HEK293T (cell line): ENCODE measurements at places on chromosomes 7 and 10.

DNA sequence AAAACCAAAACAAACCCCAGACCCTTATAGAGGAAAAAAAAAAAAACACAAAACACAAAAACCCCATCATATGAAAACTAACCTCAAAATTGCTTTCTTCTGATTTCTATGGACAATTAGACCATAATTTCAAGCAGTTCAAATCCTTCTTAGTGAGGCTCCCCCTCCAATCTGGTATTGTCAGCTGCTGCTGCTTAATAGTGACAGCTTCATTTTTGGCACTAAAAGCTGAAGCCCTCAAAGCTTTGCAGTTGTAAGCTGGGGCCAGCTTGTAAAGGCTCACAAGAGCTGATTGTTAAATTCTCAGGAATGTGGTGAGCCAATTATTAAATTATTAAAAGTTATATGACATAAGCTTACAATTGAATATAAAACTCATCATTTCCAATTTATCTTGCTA, 21.9 kb downstream of the ATXN7L1 start:
- no peak for DNase-seq

DNA sequence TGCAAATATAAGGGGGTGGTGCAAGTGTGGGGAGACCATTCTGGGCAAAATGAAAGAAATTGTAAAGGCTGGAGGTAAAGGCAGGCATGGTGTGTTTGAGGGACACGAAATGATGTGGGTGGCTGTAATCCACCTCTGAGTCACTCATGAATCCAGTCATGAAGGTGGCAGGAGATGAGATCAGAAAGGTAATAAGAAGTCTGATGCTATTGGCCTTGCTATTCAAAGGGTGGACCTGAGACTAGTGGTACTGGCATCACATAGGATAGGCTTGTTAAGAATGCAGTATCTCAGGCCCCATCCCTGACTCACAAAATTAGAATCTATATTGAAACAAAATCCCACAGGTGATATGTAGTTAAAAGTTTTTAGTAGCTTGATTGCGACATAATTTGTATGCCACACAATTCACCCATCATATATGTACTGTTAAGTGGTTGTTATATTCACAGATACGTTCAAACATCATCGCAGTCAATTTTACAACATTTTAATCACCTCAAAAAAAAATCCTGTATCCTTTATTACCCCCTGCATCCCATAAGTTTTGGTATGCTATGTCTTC, 85.6 kb downstream of the ST8SIA6 start:
- no peak for DNase-seq

DNA sequence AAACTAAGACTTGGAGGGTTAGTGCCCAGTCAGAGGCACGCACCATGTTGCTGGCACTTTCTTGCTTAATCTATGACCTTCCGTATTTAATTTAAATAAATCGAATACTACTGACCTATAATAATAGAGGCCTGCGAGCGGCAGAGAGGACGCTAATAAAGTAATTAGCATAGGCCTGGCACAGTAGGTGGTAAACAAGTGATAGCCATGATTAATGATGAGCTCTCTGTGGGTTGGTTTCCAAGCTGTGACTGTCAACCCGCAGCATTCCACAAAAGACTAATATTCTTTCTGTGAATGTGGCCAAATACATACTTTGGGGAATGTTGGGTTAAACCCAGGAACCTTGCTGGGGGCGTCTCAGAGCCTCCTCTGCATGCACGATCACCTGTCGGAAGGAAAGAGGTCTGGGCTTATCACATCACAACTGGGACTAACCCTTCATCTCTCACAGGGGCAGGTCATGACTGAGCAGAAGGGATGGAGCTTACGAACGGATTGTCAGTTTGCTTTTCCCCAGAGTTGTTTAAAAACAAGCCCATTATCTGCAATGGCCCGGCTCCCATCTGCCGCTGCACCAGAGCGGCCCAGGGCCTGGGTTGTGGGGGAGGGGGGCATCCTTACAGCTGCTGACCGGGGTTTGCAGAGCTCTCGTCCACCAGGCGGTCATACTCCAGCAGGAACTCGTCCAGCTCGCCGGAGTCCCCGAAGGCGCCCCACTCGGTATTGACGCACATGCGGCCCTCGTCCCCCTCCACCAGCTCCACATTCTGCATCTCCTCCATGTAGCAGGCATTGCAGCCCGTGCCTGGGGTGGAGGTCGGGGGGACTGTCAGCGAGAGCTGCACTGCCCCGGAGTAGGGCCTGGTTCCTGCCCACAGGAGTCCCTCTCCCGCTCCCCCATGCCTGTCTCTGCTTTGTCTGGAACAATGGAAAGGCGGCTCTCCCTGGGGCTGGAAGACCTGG, 6.2 kb upstream of the MYL7 start:
- no peak for DNase-seq

- DNase-seq: no peak
Measured at GRCh38 chr7:108046952-108047506, 44.1 kb upstream of the LAMB1 start.

DNA sequence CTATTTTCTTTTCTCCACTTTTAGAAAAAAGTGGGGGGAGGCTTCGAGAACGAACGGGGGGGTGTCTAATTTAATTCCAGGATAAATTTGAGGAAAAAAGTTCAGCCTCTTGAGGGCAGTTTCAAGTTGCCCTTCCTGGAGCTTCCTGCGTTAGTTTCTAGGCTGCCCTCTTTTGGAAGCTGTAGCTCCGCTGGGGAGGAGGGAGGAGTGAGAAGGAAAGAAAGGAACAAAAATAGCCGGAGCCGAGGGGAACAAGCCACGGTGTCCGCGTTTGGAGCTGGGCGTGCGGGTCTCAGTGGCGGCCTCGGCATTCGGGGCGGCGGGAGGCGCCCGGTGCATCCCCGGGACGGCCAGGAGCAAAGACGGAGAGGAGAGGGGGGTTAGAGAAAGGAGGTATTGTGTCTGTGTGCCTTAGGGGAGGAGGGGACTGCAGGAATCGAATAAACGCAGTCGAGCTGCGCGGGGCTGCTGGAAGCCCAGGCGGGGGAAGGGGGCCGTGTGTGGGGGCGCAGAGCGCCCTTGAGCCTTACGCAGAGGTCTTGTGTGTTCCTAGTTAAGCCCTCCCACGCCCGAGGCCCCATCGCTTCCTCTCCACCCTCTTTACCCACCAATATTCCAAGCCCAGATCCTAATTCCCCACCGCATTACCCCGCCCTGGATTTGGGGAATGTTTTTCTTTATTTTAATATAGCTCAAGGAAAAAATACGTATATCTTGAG, 2.0 kb upstream of the TNRC18 start:
- DNase-seq: no peak

DNA sequence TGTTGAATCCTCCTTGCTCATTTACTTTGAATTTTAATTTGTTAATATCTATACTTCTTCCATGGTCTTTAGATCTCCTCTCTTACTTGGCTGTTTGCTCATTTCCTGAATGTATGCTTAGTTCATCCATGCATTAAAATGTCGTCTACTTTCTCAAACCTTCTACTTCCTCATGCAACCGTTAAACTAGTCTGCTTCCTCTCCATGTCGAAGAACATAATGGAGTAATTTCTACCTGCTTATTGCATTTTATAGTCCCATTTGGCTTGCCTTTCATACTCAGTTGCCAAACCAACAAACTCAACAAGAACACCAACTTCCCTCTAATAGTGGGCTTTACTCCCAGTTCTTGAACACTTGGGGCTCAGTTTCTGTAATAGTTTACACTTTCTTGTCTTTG, 43.8 kb upstream of the SEMA3D start:
- no peak for DNase-seq

- no peak for DNase-seq
Measured at GRCh38 chr10:538895-539294, 150.6 kb downstream of the DIP2C start.

DNA sequence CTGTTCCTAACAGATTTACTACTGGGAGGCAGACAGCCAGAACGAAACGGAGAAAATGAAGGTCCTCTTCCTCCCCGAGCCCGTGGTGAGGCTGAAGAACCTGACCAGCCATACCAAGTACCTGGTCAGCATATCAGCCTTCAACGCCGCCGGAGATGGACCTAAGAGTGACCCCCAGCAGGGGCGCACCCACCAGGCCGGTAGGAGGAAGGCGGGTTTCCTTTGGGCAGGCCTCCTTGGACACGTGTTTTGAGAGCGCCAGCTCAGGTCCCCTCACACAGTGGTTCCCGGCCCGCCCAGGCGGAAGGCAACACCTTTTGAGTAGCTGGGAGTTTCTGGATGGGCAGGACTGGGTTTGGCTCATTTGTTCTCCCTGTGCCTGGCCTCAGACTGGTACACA, 474.0 kb upstream of the FOXK1 start:
- DNase-seq: no peak

DNA sequence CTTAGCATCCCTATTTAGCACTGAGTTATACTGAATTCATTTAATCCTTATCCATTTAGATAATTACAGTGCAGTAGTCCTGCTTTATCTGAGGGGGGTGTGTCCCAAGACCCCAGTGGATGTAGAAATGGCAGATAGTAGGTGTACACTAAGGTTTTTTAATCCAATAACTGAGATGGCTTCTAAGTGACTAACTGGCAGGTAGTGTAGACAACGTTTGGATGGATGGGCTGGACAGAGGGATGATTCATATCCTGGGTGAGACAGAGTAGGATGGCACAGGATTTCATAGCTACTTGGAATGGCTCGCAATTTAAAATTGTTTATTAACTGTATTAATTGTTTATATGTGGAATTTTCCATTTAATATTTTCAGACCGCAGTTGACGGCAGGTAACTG, 295.6 kb downstream of the CCDC3 start:
- DNase-seq: no peak

- DNase-seq: no peak
Measured at GRCh38 chr10:34905200-34905927, 90.3 kb upstream of the PARD3 start.

DNA sequence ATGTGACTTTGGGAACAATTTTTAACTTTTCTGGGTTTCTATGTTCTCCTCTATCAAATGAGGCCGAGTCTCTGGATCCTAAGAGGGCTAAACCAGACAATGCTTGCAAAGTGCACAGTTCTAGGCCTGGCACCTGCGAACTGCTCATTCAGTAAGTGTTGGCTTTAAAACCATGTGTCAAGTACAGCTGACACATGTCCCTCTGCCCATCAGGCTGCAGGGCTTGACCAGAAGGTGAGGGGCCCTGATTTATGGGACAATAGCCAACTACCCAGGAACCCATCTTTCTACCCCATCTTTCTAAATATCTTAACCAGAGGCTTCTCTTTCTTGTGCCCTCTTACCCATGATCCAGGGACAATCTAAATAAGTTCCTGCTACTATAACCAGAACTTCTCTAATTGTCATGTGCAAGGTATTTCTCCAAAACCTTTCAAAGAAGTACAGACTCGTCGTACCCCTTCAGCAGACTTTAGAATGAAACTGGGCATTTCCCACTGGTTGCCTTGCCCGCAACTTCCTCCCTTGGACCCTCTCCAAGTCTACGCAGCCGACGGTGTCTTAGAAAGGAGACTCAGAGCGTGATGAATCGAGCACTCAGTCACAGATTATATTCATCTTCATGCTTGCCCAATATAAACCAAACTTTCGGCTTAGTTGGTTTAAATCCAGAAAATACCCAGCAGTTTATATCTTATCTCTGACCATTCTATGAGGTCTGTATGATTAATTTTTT, 69.8 kb upstream of the STEAP1B start:
- no peak for DNase-seq

GRCh38 chr10:4249841-4250586, 465.0 kb upstream of the KLF6 start:
- no peak for DNase-seq

- DNase-seq: no peak
Measured at GRCh38 chr10:48693206-48693605, 8.5 kb downstream of the WDFY4 start.

DNA sequence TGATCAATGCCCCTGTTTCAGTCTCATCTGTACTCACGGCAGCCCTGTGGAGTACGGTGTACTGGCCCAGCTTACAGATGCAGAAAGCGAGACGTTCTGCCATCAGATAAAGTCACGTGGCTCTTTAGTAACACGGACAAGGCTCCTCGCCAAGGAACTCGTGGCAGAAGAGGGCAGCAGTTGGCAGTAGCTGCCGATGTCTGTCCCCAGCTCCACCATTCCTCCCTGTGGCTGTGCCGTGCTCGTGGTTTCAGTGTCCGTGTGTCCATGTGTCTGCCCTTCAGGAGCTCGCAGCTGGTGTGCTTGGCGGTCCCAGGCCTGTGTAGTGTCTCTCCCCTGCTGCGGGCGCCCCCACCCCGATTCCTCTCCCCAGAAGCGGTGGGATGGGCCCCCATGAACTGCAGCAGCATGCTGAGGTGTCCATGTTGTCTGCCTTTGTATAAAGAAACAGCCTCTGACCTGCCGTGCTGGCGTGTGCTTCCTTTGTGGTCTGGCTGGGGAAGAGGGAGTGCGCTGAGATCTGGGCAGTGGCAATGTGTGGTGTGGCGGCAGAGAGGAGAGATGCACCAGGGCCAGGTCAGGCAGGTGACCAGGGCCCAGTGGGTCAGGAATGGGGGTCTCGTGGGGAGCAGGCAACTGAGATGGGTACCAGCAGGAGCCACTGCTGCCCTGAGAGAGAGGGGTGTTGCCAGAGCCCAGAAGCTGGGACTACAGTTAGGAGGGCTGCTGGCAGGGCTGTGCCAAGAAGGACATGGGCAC, 9.8 kb downstream of the RHBDD2 start:
- no peak for DNase-seq

DNA sequence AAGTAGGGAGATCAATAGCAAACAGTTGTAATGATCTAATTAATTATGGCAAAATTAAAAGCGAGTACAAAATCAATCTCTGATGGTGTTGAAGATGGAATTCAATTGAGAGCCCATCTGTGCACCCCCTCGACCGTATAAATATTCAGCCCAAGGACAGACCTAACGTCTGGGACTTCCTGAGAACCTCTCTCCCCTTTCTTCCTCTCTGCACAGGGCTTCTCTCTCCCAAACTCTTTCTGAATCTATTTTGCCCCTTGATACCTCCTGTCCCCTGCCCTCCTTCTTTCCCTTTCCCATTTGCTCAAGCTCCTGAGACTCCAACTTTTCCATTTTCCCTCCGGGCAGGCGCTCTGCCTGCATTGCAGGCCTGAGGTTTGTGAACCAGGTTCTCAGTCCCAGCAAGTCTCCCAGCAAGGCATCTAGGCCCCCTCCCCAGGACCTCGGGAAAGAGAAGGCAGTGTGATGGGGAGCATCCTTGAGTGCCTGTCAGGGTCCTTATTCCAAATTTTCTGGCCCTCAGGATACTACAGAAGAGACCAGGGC, 8.5 kb upstream of the PAX2 start:
- no peak for DNase-seq
